Astrocyte of the spinal cord (primary cell): ENCODE measurements at places on chromosomes 12 and 14.

GRCh38 chr14:69968681-69969080 is 89.5 kb downstream of the SMOC1 start:
- no peak for DNase-seq

GRCh38 chr12:41460906-41461305 is 272.8 kb downstream of the PDZRN4 start:
- no peak for DNase-seq

- DNase-seq, result no peak
These were observed 25.5 kb upstream of the CCDC91 start for GRCh38 chr12:28164644-28165275.

- DNase-seq, result no peak
These were observed 1.8 kb upstream of the CKAP4 start for GRCh38 chr12:106249411-106250135.

DNA sequence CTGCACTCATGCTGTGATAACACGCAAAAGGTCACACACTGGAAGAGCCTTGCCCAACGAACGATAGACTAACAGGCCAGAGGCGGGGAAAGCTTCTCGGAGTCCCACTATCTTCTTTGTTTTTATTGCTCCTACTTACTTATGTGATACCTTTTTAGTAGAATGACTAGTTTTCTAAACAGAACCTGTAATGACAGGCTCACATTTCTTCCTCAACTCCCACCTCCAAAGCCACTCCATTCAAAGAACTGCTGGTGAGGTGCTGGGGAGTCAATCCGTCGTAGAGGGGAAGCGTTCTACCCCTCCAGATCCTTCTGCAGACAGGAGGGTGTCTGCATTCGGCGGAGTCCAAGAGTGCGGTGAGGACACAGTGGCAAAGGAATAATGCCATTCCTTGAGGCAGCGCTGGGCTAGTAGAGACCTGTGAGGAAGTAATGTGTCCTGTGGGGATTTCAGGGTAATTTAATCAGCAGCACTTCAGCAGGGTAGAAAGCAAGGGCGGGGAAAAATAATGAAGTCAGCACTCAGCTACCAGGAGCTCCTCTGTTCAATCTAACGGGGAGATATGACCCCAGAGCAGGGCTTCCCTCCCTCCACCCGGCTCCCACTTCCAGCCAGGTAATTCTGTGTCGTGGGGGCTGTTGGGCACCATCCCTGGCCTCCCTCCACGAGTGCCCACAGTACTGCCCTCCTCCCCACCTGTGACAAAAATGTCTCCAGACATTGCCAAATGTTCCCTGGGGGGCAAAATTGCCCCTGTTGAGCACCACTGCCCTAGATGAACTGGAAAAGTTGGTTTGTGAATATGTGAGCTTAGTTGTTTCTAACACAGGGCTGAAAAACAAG is 25.2 kb downstream of the SPRING1 start:
- DNase-seq, result no peak
